ENCODE measurements at places on chromosomes 6 and 20. TPM values are rescaled to one million over a fixed set of nuclear protein-coding genes. Genes with fewer than 3 reads are reported as not detected.

The SPDEF gene
- 3.5 TPM for total RNA-seq

The BMP5 gene
- 13.3 TPM for total RNA-seq

The EYS gene
- not detected for total RNA-seq

The GPX6 gene
- total RNA-seq, result not detected

The PCSK2 gene
- 38.8 TPM for total RNA-seq

The SPATA25 gene
- 1.1 TPM for total RNA-seq

The TBPL1 gene
- total RNA-seq, result 21.1 TPM

The MLIP gene
- total RNA-seq, result not detected

The HLA-DRB1 gene
- total RNA-seq, result 480 TPM

The PSMB9 gene
- 74.5 TPM for total RNA-seq

DNA sequence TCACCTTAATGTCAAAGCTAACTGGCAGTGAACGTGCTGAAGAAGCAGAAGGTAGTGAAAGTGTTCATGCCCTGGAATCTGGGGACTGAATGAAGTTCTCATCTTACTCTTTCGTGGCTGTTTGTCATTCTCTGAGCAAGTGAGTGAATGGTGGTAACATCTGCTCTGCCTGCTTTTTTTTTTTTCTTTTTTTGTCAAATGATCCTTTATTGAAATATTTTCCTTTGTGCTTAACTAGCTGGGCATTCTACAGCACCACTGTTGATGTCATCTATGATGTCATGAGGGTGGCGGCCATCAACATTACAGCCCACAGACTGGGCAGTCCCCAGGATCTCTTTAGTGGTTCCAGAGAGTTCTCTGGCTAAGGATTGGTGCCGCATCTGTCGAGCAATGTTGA lies 65.2 kb downstream of the RIN2 start:
- no peaks in the 10 kb centered on the region for H3K36me3 ChIP-seq
- no peak overlapping the region for H3K4me3 ChIP-seq
- H3K4me1 ChIP-seq, result peaks cover 13% of the 10 kb centered on the region
- no peak for DNase-seq
- peak overlapping the region; percentile 19 for H3K27ac ChIP-seq

- H3K4me1 ChIP-seq, result no peaks in the 10 kb centered on the region
- no peak for DNase-seq
- no peaks in the 10 kb centered on the region for H3K36me3 ChIP-seq
- H3K27me3 ChIP-seq, result no peaks in the 10 kb centered on the region
Observed at GRCh38 chr20:16147916-16148315, 425.3 kb downstream of the KIF16B start.

DNA sequence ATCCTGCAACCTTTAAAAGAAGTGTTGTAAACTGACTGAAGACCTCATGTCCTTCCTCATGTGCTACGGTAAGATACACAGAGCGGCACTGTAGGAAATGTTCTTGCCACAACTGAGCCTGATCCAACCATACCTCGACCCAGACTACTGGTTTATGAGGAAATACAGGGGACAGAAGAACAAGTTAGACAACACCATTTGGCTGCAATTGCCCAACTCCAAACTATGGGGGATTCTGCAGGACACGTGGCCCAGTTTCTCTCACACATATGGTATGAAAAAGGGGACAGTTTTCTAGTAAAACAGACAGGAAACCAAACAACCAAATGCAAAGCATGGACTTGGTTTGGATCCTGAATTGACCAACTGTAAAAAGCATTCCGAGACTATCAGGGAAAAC lies 10.5 kb downstream of the PRPH2 start:
- no peak for DNase-seq
- H3K36me3 ChIP-seq, result no peaks in the 10 kb centered on the region
- no peak overlapping the region for H3K4me3 ChIP-seq
- no peaks in the 10 kb centered on the region for H3K27me3 ChIP-seq
- no peak overlapping the region for H3K27ac ChIP-seq

DNA sequence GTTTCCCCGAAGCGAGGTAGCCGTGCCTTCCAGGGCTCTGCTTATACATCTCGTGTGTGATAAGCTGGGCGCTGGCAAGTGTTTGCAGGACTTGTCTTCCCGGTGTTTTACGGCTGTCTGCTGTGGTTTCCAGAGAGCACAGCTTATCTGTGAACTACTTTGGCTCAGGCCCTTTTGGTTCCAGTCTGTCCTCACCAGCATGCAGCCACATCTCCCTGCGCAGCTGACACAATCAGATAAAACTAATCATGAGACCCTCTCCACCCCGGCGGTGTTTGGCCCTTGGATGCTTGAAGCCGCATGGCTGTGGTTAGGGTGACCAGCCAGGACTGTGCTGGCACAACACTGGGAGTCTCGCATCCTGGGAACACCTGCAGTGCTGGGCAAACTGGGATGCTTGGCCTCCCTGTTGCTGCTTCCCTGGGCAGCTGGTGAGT lies 241.8 kb upstream of the FOXQ1 start:
- no peak overlapping the region for H3K4me3 ChIP-seq
- no peak for DNase-seq
- H3K36me3 ChIP-seq, result no peaks in the 10 kb centered on the region
- H3K27me3 ChIP-seq, result no peaks in the 10 kb centered on the region
- no peaks in the 10 kb centered on the region for H3K4me1 ChIP-seq
- no peak overlapping the region for H3K27ac ChIP-seq

GRCh38 chr20:49319208-49319809 lies 41.5 kb upstream of the ZNFX1 start:
- peak overlapping the region; percentile 41 for H3K4me3 ChIP-seq
- peaks cover 57% of the 10 kb centered on the region for H3K27me3 ChIP-seq
- H3K4me1 ChIP-seq, result peaks cover 23% of the 10 kb centered on the region
- no peaks in the 10 kb centered on the region for H3K36me3 ChIP-seq

DNA sequence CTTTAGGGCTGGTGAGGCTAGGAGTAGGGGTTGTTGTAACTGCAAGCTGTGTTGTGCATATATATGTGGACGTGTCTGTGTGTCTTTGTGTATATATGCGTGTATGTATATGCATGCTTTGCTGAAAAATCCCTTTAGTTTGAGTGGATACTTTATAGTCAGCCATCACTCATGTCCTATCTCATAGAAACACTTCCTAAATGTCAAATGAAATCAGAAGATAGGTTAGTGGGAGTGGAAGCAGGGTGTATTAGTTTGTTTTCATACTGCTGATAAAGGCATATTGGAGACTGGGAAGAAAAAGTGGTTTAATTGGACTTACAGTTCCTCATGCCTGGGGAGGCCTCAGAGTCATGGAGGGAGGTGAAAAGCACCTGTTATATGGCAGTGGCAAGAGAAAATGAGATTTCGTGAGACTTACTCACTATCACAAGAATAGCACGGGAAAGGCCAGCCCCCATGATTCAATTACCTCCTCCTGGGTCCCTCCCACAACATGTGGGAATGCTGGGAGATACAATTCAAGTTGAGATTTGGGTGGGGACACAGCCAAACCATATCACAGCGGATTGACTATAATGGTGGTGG lies 131.1 kb downstream of the JARID2 start:
- no peak for DNase-seq
- H3K27me3 ChIP-seq, result no peaks in the 10 kb centered on the region
- no peak overlapping the region for H3K4me3 ChIP-seq
- H3K27ac ChIP-seq, result no peak overlapping the region

GRCh38 chr6:9412951-9413559 lies 977.7 kb upstream of the SLC35B3 start:
- no peak overlapping the region for H3K27ac ChIP-seq
- DNase-seq, result no peak
- no peaks in the 10 kb centered on the region for H3K36me3 ChIP-seq
- no peaks in the 10 kb centered on the region for H3K4me1 ChIP-seq
- H3K27me3 ChIP-seq, result no peaks in the 10 kb centered on the region

- no peak overlapping the region for H3K4me3 ChIP-seq
- no peaks in the 10 kb centered on the region for H3K27me3 ChIP-seq
- H3K27ac ChIP-seq, result no peak overlapping the region
Observed at GRCh38 chr6:158737710-158738615, 81.2 kb downstream of the EZR start.

GRCh38 chr20:62202676-62203377 lies 17.3 kb downstream of the HRH3 start:
- H3K27me3 ChIP-seq, result no peaks in the 10 kb centered on the region
- H3K36me3 ChIP-seq, result peaks cover 64% of the 10 kb centered on the region
- peak; percentile 25 for DNase-seq
- H3K4me3 ChIP-seq, result no peak overlapping the region
- H3K27ac ChIP-seq, result no peak overlapping the region

DNA sequence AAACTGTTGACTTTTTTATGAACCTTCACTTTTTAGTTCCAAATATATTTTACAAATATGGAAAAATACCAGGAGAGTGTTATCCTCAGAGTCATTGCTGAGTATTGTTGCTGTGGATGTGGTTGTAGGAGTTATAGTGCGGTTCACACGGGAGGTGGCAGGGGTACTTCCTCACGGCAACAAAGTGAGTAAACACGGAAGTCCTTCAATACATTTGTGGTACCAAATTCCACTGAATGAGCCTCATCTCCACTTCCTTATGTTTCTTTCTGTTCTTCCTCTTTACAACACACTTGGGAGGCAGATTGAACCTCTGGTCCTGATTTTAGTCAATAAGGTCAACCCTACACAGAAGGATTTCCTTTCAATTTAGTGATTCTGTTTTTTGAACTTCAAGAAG lies 371.8 kb downstream of the BTBD3 start:
- H3K27ac ChIP-seq, result no peak overlapping the region
- no peaks in the 10 kb centered on the region for H3K27me3 ChIP-seq
- DNase-seq, result no peak

- H3K27ac ChIP-seq, result no peak overlapping the region
- no peaks in the 10 kb centered on the region for H3K4me1 ChIP-seq
- H3K27me3 ChIP-seq, result no peaks in the 10 kb centered on the region
Observed at GRCh38 chr6:142055219-142055618, 77.5 kb upstream of the GJE1 start.

GRCh38 chr20:33444797-33445560 lies 1.4 kb upstream of the SNTA1 start:
- no peaks in the 10 kb centered on the region for H3K27me3 ChIP-seq
- peaks cover 12% of the 10 kb centered on the region for H3K4me1 ChIP-seq
- H3K27ac ChIP-seq, result no peak overlapping the region

- no peak for DNase-seq
- H3K4me3 ChIP-seq, result no peak overlapping the region
- no peaks in the 10 kb centered on the region for H3K27me3 ChIP-seq
- H3K36me3 ChIP-seq, result no peaks in the 10 kb centered on the region
- no peak overlapping the region for H3K27ac ChIP-seq
Observed at GRCh38 chr20:49999329-49999728, 16.5 kb downstream of the SNAI1 start.

DNA sequence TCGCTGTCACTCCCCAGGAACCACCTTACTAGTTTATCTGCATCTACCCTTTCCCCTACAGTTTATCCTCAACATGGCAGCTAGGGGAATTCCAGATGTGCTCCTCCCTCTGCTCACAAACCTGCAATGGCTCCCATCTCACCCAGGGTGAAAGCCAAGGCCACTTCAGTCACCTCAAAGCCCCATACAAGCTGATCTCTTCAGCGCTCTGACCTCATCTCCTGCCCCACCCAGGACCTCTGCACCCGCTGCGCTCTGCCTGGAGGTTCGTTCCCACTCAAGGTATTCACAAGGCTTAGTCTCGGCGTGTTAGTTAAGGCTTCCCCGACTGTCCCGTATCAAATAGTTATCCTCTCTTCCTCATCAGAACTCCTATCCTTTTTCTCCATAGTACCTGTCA lies 28.6 kb upstream of the SPDEF start:
- peaks cover 21% of the 10 kb centered on the region for H3K36me3 ChIP-seq
- no peak overlapping the region for H3K4me3 ChIP-seq
- H3K27ac ChIP-seq, result no peak overlapping the region
- H3K4me1 ChIP-seq, result no peaks in the 10 kb centered on the region
- DNase-seq, result no peak

DNA sequence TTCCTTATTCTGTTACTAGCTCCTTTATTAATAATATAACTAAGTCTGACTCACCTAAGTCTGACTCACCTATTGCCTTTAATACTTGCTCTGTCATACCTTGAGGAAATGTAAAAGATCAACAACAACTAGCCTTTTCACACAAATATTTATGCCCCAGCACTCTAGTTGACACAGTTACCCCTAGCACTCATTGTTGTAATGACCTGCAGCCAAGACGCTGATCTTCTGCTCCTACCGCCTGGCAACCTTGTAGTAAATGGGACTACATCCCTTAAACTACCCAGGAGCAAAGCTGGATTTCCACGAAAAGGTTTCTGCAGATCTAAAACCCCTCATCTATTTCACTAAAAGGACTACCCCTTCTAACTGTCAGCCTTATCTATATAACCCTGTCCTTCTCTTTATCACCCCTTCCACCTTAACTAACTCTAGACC lies 90.0 kb downstream of the PLG start:
- no peaks in the 10 kb centered on the region for H3K36me3 ChIP-seq
- DNase-seq, result no peak
- no peaks in the 10 kb centered on the region for H3K4me1 ChIP-seq
- no peak overlapping the region for H3K27ac ChIP-seq
- no peak overlapping the region for H3K4me3 ChIP-seq

Measured in lower lobe of right lung (tissue), 2 donors.